ENCODE measurements at places on chromosomes 4 and X. TPM values are rescaled to one million over a fixed set of nuclear protein-coding genes. Genes with fewer than 3 reads are reported as not detected.

CNGA1 gene
- total RNA-seq, result not detected

DNA sequence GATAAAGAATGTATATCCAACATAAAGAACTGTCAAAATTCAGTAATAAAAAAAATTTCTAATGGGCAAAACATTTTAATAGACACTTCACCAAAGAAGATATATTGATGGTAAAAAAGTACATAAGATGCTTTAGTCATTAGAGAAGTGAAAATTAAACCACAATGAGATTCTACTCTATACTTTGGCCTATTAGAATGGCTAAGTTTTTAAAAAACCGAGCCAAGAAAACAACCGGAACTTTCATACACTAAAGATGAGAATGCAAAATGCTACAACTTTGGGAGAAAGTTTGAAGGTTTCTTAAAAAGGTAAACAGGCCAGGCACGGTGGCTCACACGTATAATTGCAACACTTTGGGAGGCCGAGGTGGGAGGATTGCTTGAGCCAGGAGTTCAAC is 20.8 kb downstream of the CNOT6L start:
- no peak for DNase-seq
- H3K27ac ChIP-seq, result no peak overlapping the region
- no peaks in the 10 kb centered on the region for H3K27me3 ChIP-seq

- H3K4me1 ChIP-seq, result no peaks in the 10 kb centered on the region
- DNase-seq, result no peak
- no peaks in the 10 kb centered on the region for H3K27me3 ChIP-seq
- no peaks in the 10 kb centered on the region for H3K36me3 ChIP-seq
Measured at GRCh38 chrX:79564362-79564761, 197.2 kb upstream of the ITM2A start.

- no peaks in the 10 kb centered on the region for H3K36me3 ChIP-seq
- no peak for DNase-seq
- H3K4me1 ChIP-seq, result no peaks in the 10 kb centered on the region
- no peak overlapping the region for H3K4me3 ChIP-seq
- no peaks in the 10 kb centered on the region for H3K27me3 ChIP-seq
Measured at GRCh38 chr4:140944572-140944971, 188.4 kb upstream of the TBC1D9 start.

DNA sequence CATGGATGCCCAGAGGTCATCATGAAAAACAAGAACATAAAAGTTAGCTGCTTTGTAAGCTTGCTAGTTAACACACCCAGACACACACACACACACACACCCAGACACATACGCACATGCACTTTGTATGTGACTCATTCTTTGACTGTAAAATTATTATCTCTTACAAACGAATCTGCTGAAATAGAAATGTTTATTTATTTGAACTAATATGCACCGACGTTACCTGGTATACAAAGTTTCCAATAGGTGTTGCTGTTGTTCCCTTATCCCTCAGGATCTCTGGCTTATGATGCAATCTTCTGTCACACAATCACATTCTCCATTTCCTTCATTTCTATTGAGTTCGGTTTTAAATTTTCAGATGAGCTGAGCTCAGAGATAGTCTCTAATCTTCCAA is 209.3 kb downstream of the PTTG2 start:
- H3K4me1 ChIP-seq, result peaks cover 10% of the 10 kb centered on the region
- H3K4me3 ChIP-seq, result no peak overlapping the region
- H3K36me3 ChIP-seq, result peaks cover 3% of the 10 kb centered on the region
- no peak overlapping the region for H3K27ac ChIP-seq
- peaks cover 45% of the 10 kb centered on the region for H3K27me3 ChIP-seq

- H3K4me3 ChIP-seq, result no peak overlapping the region
- H3K36me3 ChIP-seq, result no peaks in the 10 kb centered on the region
- H3K27ac ChIP-seq, result no peak overlapping the region
- no peak for DNase-seq
- peaks cover 15% of the 10 kb centered on the region for H3K27me3 ChIP-seq
Measured at GRCh38 chrX:9767375-9767774, 1.7 kb upstream of the GPR143 start.

GRCh38 chr4:175542786-175543185 is 269.3 kb downstream of the GPM6A start:
- H3K27ac ChIP-seq, result no peak overlapping the region
- no peaks in the 10 kb centered on the region for H3K4me1 ChIP-seq
- H3K27me3 ChIP-seq, result no peaks in the 10 kb centered on the region
